ENCODE measurements at places on chromosomes 7 and 10. TPM values are rescaled to one million over a fixed set of nuclear protein-coding genes. Genes with fewer than 3 reads are reported as not detected.
A peak's percentile ranks its signal among the peaks of the same experiment; 100 is the strongest.

NPFFR1 gene
- not detected for total RNA-seq

GRCh38 chr7:50869108-50869725, 86.5 kb upstream of the GRB10 start:
- peak; percentile 91 for DNase-seq

LEP gene
- total RNA-seq: not detected

DNA sequence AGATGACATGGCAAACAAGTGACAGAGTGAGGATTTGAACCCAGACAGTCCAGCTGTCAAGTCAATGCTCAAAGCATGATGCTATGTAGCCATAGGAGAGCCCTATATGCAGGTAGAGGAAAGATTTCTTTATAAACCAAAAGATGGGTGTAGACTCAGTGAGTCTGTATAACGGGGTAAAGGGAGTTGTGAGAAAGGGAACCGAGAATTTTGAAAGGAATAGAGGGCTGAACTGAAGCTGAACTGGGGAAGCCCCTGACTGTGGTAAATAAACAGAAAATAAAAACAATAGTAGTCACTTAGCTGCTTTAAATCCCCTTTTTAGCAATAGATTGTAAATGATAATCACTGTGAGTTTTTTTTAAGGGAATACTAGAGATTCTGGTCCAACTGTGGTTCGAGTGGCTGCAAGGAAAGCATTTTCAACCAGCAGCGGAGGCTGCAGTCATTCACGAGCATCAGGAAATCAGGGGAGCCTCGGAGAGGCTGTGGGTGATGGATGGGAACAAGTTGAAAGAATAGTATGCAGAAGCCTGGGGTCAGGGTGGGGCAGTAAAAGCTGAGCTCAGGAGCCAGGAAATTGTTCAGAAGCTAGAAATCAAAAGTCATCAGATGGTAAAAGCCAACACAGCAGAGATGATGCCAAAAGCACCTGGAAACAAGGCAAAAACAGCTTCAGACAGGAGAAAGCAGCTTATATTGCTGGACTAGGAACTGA, 393.5 kb downstream of the GFRA1 start:
- no peak for DNase-seq

DNA sequence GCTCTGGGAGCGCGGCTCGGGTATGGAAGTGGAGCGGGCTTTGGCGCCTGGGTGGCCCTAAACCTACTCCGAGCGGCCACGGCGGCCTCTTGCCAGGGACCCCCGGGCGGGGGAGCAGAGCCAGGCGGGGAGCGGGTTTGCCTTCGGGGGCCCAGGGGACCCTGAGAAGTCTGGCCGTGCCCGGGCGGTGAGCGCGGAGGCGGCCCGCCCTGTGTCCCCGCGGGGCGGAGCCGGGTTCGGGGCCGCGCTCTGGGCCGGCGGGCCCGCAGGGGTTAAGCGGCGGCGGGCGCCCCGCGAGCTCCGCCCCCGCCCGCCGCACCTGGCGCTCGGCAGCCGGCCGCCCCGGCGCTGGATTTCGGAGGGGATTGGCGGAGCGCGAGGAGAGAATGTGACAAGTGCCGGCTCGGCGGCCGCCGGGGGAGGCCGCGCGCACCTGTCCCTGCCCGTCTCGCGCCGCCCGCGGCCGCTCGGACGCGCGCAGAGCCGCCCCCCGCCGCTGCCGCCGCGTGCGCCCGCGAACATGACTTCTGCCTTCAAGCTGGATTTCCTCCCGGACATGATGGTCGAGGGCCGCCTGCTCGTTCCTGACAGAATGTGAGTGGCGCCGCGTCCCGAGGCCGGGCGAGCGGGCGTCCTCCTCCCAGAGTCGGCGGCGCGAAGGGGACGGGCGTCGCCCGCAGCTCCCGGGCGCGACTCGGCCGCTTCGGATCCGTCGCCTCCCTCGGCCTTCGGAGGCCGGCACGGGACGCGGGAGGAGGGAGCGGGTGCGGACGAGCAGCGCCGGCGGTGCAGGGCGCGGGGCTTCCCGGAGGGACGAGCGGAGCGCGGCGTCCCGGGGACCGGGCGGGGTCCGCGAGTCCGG, at the start of gene CELF2:
Gene CELF2 (plus strand): TSS at position 303 of the 862 bp plus-strand sequence. CDS start 218 bp downstream, at position 521.
- DNase-seq: peak; percentile 27

DNA sequence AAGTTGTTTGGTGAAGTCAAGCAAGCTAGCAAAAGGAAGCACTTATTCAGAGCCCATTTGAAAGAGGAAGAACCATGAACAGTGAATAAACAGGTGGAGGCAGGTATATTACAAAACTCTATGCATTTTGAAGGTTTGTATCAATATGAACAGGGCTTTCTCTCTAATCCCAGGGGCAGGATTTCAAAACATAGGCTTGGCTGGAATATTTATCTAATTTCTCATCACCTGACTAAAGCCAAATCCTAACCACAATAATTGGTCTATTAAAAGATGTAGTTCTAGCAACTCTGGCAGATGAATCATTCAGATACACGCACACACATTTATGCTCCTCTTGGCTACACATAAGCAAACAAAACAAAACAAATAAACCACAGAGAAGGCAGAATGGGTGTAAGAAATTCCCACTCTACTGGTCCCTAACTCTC, 554.4 kb downstream of the INHBA start:
- DNase-seq: peak; percentile 81

- DNase-seq: no peak
Measured at GRCh38 chr10:104780165-104780564, 139.1 kb downstream of the SORCS3 start.

DNA sequence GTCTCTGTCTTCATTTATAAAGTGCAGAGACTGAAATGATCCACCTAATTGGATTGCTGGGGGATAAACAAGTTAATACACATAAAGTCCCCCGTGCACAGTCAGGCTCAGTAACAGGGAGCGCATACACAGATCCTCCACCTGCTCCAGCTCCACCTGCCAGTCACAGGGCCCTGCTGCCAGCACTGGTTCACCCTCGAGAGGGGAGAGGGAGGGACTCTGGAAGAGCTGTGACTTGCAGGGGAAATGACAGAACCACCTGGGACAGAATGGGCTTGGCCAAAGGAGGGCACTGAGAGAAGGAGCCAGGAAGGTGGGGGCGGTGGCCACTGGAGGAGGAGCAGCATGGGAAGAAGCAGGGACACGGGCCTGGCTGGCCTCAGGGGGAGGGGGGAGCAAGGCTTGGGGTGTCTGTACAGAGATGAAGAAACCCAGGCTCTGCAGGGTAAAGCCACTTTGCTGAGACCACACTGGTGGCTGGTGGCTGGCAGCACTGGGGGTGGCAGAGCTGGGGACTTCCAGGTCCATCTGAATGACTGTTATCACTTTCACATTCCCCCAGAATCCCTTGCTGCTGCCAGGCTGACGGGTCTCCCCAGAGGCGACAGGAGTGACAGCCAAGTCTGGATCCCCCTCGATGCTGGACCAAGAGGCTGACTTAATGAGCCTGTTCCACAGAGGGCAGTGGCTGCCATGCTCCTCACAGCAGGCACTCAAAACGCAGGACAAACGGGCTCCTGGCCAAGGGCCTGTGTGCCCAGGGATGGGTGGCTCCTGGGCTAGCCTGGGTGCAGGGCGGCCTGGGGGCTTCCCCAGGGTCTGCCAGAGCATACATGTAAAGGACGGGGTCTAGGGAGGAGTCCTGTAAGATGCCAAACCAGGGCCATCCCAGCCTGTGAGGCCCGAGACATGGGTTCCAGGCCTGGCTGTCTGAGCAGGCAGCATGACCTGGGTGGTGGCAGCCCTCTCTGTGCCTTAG, 151.1 kb downstream of the SH3PXD2A start:
- DNase-seq: no peak

SLC18A3 gene
- total RNA-seq: not detected

DNA sequence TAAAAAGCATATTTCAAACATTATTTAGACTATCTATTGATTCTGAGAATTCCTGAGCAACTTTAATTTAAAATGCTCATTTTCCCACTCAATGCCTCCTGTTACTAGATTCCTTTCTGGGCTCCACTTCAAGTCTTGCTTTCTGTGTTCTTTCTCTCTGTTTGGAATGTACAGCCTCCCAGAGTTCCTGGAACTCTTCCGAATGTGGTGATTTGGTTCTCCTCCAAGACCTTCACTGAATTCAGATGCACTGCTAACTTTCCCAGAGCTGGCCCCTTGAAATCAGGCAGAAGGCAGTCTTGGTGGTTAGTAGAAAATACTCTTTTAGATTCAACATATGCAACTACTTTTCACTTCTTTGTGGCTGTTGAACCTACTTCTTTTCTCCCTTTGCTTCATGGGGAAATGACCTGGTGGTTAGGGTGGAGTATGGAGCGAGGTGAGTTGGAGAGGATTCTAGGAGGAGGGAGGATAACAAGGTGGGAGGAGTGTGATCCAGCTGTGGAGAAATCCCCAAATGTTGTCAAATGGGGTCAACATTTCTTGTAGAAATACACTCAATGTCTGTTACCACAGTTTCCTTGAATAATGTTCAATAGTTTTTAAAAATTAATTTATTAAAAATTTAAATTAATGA, 27.9 kb upstream of the CCDC7 start:
- DNase-seq: no peak

DNA sequence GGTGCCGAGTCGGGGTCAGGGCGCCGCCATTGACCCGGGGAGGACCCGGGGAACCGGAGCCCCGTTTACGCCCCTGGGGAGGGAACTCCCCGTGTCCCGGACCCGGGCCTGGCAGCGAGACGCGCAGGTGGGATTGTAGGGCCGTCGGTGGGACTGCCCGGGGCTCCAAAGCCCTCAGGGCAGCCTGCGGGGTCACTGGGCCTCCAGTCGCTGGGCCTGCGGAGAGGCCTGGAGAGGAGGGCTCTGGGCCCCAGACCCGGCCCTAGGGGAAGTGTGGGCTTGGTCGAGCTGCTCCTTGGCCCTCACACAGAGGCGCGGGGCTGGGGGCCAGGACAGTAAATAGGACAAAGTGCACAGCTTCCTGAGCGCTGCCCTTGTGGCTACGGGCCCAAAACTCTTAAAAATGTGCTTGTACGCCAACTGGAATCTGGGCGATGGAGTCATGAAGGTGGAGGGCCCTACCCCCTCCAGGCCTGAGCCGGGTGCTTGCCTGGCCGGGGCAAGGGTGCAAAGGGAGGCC, 657 bp downstream of the ECHDC3 start:
- DNase-seq: no peak

- DNase-seq: no peak
Measured at GRCh38 chr10:114347241-114347640, 57.1 kb downstream of the AFAP1L2 start.

GRCh38 chr10:62071846-62072281, 170.4 kb downstream of the ARID5B start:
- DNase-seq: peak; percentile 28

MTURN gene
- total RNA-seq: 18.4 TPM

FFAR4 gene
- not detected for total RNA-seq

ACSM6 gene
- total RNA-seq: not detected

GRCh38 chr10:73021050-73021449, 66.4 kb upstream of the PLA2G12B start:
- DNase-seq: no peak

GRCh38 chr7:26144184-26145080, 7.6 kb upstream of the NFE2L3 start:
- no peak for DNase-seq

AVL9 gene
- total RNA-seq: 54.9 TPM

DPYSL4 gene
- 6.7 TPM for total RNA-seq

DNA sequence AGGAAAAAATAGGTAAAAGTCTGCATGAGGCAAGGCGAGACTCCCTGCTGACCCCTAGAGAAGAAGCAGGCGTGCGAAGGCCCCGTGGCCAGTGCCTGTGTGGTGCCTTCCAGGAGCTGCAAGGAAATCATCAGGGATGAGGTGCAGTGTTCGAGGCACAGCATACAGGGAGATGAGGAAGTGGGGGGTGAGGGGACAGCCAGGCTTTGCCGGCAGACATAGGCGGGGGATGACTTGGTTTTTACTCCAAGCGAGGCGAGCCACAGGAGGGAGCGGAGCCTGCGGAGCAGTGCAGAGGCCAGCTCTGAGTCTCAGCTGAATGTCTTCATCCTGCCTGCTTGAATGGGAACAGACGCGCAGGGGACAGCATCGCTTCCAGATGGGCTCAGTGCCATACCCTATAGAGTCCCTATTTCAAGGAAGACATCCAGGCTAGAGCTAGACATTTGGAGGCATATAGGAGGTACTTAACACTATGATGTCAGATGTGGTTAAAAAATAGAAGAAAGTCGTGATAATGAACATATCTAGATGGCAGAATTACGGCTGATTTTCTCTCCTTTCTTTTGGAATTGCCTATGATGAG, 49.5 kb downstream of the TCERG1L start:
- no peak for DNase-seq

CCDC3 gene
- total RNA-seq: 1.1 TPM

LIPN gene
- not detected for total RNA-seq

- no peak for DNase-seq
Measured at GRCh38 chr7:41010418-41010817, 692.5 kb downstream of the INHBA start.

SMKR1 gene
- 2.7 TPM for total RNA-seq

OPALIN gene
- not detected for total RNA-seq

GRCh38 chr10:114276066-114276465, 37.0 kb downstream of the VWA2 start:
- no peak for DNase-seq

- DNase-seq: no peak
Measured at GRCh38 chr7:130461272-130461671, 20.5 kb upstream of the CEP41 start.

DNA sequence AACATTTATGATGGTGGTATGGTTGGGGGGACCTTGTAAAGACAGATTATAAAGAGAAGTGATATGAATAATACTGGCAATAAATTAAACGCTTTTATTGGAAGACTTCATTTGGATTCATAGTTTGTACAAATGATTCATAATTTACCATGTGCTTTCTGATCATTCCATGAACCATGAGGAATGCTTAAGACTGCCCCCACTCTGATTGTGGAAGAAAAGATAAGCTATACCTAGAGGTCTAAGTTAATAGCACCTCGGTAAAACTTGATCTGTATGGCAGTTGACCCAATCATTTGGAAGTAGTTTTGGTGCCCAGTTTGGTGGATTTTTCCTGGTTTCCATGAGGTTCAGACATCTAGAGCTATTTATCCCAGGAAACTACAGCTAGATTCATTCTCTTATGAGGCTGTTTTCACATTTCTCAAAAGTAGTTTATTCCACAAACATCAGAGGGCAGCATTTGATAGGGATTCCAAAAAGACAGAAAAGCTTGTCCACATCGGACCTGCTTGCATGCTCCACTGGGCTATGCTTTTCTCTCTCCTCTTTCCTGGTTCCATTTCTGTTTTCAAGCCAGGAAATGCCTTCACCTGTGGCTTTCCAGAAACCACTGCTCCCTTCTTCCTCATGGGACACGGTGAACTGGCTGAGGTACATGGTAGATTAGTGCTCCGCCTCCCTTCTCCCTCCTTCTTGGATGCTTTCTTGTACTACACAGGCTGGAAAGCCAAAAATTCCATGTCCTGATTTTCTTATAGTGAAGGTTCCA, 29.2 kb downstream of the TFAM start:
- peak; percentile 57 for DNase-seq
